Heart right ventricle (tissue), 16 donors: ENCODE measurements at places on chromosomes 2 and 18. TPM values are rescaled to one million over a fixed set of nuclear protein-coding genes. Genes with fewer than 3 reads are reported as not detected.

- no peak for DNase-seq
These were observed 80.9 kb downstream of the FASTKD2 start for GRCh38 chr2:206846331-206846730.

Gene CRYGD
- polyA plus RNA-seq, result not detected

Gene ACADL
- 0.16 TPM for polyA plus RNA-seq

DNA sequence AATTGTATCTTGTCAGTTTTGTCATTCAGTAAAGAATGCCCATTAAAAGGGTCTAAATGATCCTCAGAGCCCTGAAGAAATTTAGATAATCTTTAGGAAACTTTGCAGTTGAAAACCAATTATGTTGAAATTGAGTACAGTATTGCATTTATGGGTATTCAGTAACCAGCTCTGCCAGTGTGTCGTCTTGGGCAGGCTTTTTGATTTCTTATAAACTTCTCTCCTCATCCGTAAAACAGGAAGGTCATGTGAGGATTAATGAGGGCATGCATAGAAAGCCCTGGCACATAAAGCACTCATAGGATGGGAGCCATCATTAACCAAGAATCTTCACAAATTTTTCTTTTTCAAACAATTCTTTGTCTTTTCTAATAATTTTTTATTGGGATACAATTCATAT is 14.8 kb downstream of the PNO1 start:
- no peak for DNase-seq

DNA sequence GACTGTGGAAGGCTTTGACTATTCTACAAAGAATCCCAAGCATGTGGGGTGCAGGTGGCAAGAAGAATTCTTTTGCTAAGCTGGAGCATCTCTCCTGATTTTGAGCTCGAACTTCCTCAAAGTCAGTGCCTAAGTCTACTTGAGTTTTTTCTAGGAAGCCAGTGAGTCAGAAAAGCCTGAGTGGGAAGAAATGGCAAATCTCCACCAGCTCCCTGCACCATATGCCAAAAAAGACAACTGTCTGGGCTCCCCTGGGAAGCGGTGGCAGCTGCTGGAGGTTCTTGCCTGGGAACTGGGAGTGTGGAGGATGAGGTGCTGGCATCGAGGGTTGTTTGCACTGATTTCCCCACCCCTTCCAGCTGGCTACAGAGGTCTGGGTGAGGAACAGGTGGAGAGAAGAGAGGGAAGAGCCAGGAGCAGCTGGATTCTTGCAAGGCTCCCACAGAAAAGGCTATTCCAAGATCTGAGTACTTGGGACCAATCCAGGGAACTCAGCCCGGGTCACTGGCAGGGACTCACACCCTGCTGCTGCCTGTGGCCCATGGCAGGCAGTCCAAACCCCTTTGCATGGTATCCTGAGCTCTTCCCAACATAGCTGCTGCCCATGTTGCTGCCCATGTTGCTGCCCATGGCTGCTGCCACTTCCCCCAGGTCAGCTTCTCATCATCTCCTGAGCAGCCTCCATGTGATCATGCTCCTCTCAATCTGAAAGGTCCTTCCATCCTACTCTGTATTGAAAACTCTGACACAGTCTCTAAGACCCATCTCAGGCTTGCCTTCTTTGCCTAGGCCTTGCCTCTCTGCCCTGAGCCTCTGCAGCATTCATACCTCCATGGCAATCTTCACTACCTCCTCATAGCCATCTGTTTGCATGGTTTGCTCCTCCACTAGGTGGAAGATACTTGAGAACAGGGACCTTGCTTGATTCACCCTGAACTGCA is 128.3 kb upstream of the SPATS2L start:
- DNase-seq, result peak; percentile 61

Gene ASIC4
- polyA plus RNA-seq, result not detected

Gene C18orf63
- not detected for polyA plus RNA-seq

GRCh38 chr2:119155633-119156032 is 2.9 kb downstream of the C1QL2 start:
- no peak for DNase-seq

DNA sequence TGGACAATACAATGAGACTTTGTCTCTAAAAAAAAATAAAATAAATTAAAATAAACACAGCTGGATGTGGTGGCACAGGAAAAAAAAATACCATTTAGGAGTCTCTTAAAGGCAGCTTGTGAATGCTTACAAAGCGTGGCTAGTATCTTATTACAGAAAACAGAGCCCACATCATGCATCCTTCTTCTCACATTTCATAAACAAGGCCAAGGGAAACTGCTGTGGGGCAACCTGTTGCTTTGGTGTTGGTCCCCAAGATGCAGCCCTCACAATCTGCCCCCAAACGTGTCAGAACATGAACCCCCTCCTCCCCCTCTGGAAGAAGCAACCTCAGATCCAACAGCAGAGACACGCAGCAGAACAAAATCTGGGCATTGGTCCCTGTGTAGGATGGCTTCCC is 2.6 kb downstream of the SLC14A1 start:
- no peak for DNase-seq
